ENCODE measurements at places on chromosomes 11 and 22.

DNA sequence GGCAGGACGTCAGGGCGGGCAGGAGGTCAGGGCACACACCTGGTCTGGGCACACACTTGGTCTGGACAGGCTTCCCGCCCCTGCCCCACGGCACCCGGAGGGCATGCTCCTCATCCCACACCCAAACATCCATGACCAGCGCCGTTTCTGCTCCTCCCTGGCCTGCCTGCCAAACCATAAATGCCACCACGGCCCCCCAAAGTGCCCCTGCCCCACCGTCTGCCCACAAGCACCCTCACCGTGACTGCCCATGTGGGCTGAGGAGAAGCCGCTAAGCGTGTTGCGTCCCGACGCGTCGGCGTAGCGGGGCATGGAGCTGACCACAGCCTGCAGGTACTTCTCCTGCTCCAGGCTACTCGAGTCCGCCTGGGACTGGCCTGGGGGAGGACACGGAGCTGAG is 15.8 kb downstream of the SBF1 start:
- no peak for DNase-seq

- DNase-seq = no peak
Observed at GRCh38 chr22:39229688-39230260, 15.0 kb downstream of the PDGFB start.

- no peak for DNase-seq
Observed at GRCh38 chr11:62372871-62373270, 35.6 kb downstream of the ASRGL1 start.

GRCh38 chr11:37504060-37504611 is 906.1 kb upstream of the RAG2 start:
- DNase-seq = no peak

DNA sequence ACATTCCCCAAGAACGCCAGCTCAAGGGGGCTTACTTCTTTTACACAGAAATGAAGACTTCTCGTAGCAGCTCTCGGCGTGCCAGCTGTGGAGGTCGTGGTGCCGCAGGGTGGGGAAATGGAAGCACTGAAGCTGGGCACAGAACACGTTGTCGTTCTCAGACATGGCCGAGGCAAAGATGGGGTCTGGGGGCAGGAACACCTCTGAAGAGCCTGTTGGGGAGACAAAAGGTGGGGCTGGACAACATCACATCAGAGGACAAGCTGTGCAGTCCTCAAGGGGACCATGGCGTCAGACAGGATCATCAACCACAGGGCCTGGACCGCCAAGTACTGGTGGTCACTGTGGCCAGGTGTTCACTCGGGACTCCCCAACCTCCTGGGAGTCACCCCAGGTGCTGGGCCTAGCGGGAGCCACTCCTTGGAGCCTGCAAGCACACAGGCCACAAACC is 65.2 kb downstream of the DGCR2 start:
- no peak for DNase-seq

- DNase-seq = no peak
Observed at GRCh38 chr11:61480261-61480993, 28.1 kb upstream of the LRRC10B start.

DNA sequence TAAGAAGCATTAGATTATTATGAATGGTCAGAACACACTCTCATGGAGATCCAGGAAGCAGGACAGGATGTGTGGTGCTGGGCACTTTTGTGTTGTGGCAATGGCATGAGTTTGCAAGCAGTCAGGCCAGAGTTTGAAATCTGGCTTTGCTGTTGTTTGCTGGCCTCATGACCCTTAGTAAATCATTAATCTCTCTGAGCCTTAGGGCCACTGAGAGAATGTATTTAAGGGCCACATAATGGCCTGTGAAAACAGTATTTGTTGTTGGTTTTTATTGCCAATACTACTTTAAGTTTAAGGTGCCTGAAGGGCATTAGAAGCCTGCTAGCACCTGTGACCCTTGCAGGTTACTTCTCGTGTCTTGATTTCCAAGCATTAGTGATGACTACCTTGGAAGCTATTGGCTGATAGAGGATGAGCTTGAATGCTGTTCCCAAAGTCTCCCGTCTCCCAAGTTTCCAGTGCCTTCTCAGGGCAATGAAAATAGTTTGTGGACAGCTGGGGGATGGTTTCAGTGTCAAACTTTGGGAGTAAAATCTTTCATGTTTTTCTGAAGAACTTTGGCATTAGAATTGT is 24.6 kb downstream of the STIM1 start:
- DNase-seq = no peak

DNA sequence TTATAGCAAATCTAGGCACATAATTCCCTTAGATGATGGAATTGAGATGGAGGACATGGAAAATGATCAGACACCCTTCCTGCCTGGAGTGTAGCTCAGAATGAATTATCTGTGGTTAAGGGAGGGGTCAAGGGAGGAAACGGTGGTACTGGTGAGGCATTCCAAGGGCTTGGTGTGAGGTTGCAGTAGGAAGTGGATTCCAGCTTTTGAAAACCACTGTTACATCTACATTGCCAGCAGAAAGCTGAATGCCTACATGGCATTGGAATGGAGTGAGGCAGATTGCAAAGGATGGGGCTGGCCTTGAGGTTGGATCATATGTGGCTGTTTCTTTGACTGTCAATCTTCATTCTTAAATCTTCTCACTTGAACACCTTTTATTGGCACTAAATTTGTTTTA is 684.4 kb downstream of the NTM start:
- no peak for DNase-seq

DNA sequence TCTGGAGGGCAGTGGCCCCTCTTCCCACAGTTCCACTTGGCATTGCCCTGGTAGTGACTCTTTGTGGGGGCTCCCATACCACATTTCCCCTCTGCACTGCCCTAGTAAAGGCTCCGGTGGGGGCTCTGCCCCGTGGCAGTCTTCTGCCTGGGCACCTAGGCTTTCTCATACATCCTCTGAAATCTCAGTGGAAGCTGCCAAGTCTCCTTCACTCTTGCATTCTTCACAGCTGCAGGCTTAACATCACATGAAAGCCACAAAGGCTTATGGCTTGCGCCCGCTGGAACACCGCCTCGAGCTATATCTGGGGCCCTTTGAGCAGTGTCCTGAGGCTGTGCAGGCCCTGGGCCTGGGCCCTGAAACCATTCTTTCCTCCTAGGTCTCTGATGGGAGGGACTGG is 25.3 kb downstream of the PLEKHB1 start:
- no peak for DNase-seq

DNA sequence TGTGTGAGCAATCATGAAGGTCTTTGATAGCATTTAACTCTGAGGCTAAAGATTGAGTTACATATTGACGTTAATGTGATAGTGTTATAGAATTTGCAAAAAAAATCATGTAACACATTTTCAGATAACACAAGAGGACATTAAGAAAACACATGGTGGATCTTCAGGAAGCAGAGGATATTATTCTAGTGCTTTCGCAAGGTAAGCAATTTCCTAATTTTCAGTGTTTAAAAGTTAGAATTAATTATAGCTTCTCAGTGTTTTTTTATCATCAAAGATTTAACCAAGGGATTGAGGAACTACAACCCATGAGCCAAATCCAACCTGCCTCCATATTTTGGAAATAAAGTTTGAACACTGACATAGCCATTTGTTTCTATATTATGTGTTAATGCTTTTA is 78.5 kb downstream of the DKK3 start:
- DNase-seq = no peak

DNA sequence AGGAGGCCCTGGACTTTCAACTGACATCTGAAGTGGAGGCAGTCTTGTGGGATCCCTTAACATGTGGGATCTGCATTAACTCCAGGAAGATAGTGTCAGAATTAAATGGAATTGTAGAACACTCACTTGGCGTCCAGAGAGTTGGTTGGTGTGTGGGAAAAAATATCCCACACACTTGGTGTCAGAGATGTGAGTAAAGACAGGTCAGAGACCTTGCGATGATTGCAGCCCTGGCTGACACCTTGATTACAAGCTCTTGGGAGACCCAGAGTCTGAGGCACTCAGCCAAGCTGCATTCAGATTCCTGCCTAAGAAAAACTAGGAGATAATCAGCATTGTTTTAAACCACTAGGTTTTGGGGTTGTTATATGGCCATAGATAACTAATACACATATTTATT is 7.2 kb upstream of the TPCN2 start:
- DNase-seq = no peak

DNA sequence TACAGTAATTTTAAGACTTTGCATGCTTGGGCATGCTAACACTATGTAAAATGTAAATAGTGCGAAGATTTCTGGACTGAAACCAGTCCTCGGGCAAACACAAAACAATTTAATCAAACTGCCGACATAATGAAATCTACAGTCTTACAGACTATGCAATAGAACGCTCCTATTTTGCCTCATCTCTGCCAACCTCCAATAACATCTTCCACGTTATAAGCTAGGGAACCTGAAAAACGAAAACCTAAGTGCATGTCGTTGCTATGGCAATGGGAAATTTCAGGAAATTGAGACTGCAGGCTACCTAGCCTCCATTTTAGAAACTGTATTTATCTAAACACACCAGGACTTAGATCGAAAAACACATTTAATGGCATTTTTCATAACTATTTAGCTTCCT is 1.1 kb downstream of the CSTF3 start:
- DNase-seq = no peak

DNA sequence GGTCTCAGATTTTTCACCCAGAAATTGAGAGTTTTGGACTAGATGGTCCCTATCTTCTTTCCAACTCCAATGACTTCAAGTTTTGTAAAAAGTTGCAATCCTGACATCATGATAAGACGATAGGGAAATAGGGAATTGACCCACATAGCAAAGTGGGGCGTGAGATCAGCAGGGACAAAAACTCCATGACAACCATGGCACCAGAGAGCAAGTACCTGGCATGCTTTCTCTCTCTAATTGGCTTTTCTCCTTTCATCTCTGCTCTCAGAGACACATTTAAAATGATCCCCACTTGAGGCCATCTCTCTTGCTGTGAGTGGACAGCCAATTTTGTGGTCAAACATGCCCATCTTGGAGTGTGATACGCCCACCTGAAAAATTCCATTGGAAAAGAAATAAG is at the start of gene OR5AN1:
OR5AN1 (plus strand) TSS at position 301 of the 400 bp plus-strand sequence. CDS start 5,564 bp downstream, outside the sequence.
- no peak for DNase-seq

GRCh38 chr11:6572215-6572614 is 31.2 kb downstream of the RRP8 start:
- DNase-seq = no peak

GRCh38 chr22:45879552-45879949 is 97.4 kb downstream of the WNT7B start:
- DNase-seq = no peak

GRCh38 chr22:36660931-36661330 is 42.6 kb downstream of the CACNG2 start:
- no peak for DNase-seq

- DNase-seq = no peak
Observed at GRCh38 chr22:34851918-34852662, 213.9 kb upstream of the ISX start.
